ENCODE measurements at places on chromosomes 12 and 14.

DNA sequence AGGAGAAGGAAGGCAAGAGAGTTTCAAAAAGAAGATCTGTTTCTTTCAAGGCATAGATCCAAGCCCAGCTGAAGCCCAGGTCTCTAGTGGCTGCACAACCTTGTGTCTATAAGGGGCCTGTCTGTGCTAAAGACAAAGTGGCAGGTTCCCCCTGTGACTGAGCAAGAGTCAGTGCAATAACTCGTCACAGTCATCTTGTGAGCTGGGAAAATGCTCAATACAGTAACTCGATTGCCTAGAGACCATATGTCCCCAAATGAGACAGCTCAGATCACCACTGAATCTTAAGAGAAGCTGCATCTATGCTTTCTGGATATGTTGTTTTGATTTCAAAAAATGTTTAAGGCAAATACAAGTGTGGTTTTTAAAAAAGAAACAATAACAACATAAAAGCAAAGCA lies 24.2 kb downstream of the ST8SIA1 start:
- no peak for DNase-seq

DNA sequence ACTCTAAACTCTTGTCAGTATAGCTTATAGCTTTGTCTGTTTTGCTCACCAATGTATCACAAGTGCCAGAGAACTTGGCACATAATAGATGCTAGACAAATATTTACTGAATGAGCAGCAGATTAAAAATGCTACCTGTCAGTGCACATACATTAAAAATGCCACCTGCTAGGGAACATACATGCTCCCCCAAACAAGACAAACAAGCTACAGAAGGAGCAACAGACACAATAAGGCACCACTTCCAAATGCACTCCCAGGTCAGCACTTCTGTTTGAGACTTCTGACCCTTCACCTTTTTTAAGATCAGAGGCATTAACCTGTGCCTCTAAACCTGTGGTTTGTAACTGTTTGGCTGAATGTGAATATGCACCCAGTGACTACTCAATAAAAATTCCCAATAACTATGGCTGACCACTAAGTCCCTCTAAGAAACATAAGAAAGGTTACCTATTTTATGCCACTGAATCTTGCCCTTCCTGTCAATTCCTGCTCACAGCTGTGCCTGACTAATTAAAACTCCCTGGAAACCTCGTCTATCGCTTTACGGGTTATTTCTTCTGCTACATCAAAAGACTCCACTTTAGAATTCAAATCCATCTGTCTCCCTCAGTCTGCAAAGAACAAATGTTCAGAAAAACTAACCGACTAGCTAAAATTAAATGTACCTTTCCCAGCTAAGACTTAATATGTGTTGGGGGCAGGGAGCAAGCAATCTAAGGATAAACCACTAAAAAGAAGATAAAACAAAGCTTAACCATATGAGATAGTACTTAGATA lies 41.0 kb downstream of the HECTD4 start:
- DNase-seq: peak; percentile 12

DNA sequence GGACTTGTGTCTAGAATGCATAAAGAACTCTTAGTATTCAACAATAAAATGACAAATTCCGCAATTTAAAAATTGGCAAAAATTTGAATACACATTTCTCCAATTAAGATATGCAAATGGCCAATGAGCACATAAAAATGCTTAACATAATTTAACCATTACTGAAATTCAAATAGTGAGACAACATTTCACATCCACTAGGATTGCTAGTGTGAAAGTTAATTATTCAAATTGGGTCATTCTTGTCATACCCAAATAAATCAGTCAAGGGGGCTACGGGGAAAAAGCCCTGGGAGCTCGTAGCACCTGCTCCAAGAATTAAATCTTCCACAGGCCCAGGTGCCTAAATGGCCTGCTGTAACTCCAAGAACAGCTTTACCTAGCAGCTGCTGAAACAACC lies 25.0 kb upstream of the C14orf132 start:
- DNase-seq: no peak

- DNase-seq: no peak
Measured at GRCh38 chr14:70599345-70599744, 1.1 kb downstream of the MED6 start.

GRCh38 chr14:57962325-57963035 lies 96.6 kb upstream of the SLC35F4 start:
- no peak for DNase-seq

- no peak for DNase-seq
Measured at GRCh38 chr14:61104358-61104757, 123.3 kb downstream of the SLC38A6 start.

- no peak for DNase-seq
Measured at GRCh38 chr12:124563401-124563800, 4.0 kb downstream of the NCOR2 start.

- peak; percentile 28 for DNase-seq
Measured at GRCh38 chr12:49684310-49684854, 22.8 kb downstream of the FMNL3 start.

- no peak for DNase-seq
Measured at GRCh38 chr12:130603396-130603965, 112.6 kb downstream of the RIMBP2 start.

DNA sequence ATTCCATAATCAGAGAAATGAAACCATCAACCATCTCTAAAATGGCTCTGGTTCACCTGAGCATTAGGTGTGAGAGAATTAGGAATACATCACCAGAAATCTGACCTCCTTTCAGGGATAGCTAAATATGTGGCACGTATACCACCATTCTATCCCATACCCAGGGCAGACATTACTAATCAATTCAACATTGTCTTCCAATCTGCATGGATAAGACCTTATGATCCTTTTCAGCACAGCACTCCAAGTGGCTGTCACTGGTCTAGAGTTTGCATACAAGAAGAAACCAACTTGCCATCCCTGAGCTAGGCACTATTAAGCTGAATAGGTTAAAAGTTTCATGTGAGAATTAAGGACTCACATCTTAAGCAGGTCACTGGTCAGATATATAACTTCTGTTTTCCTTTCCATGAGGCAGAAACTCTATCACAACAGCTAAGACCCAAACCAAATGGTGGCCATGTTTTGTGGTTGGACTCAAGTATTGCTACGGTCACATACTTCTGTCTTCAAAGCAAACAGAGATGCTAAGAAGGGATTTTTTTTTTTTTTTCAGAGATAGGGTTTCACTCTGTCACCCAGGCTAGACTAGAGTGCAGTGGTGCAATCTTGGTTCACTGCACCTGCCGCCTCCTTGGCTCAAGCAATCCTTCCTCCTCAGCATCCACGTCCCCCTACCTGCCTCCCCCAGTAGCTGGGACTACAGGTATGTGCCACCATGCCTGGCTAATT lies 249.0 kb downstream of the DPF3 start:
- no peak for DNase-seq

DNA sequence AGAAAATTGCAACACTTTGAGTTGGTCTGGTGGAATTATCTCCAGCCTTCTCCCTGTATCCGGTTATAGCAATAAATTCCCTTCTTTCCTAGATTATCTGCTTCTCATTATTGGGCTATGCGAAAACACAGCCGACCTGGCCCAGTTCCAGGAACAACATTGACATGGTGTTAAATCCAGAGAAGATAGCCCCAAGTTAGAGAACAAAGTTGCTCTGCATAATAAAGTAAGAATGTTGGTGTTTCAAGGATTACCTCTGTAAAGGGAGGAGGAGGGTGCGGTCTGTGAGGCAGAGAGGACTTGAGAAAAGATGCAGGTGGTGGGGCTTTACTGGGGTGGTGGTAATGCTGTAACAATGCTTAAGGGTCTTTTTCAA lies 12.1 kb downstream of the TCL1A start:
- DNase-seq: no peak

DNA sequence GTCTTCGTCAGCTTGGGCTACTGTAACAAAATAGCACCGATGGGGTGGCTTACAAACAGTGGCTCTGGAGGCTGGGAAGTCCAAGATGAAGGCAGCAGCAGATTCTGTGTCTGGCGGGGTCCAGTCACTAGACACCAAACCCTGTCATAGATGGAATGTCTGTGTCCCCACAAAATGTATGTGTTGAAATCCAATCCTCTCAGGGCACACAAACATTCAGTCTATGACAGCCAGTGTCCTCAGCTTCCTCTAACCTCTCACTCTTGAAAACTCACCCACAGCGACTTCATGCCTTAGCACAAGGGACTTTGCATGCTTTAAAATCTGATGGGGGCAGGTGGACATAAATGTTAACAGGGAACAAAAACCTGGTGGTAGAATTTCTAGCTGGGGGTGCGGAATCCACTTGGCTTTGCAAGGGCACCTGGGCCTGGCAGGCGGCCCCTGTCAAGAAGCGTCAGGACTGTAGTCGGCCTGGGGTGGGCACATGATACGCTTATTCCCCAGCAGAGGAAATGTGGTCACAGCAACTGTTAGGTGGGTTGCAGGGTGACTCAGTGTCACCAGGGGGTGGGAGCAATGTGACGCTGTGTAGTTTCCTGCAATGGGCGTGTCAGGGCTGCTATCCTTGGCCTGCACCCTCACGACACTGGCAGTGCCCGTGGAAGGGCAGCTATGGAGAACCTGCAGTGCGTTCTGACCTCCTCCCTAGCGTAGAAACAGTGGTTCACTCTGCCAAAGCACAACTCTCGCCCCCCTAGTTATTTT lies 17.7 kb downstream of the RIN3 start:
- no peak for DNase-seq

DNA sequence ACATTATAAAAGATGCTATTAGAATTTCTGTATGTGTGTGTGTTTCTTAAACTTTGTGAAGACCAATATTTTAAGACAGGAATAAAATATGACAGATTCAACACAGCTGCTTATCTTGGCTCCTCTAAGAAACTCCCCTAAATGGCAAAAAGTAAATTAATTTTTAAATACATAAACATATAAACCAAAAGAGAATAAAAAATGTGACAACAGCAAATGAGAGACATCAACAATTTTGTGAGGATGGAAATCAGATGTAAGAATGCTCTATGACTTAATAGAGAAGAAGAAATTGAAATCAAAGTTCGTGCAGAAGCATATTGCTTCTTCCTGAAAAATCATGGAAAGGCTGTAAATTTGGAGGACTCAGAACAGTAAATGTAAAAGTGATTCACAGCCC lies 1083.8 kb downstream of the FLRT2 start:
- DNase-seq: no peak

DNA sequence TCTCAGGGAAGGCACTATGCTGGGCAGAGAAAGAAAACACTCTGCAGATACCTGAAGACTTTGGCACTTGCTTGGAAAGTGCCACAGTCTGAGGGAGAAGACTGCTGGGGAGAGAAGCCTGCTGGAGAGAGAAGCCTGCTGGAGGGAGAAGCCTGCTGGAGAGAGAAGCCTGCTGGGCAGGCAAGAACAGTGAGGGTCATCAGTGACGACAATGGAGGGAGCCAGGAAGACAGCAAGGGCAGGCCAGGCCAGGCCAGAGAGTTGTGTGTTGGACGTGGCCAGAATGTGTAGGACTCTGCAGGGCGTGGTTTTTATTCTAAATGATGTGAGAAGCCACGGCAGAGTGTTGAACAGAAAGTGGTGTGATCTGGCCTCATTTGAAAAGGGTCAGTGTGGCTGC lies 185.3 kb upstream of the ABCD2 start:
- no peak for DNase-seq

- DNase-seq: no peak
Measured at GRCh38 chr12:91870872-91871707, 274.6 kb downstream of the BTG1 start.

- DNase-seq: peak; percentile 93
Measured at GRCh38 chr14:103879570-103880347, 32.4 kb upstream of the PPP1R13B start.

GRCh38 chr12:3725388-3726115 lies 27.4 kb downstream of the CRACR2A start:
- no peak for DNase-seq

Measured in kidney tubule cell (primary cell).